ENCODE measurements at places on chromosomes 12 and 14. TPM values are rescaled to one million over a fixed set of nuclear protein-coding genes. Genes with fewer than 3 reads are reported as not detected.

ESPL1 gene
- total RNA-seq = 11.8 TPM

ATXN2 gene
- 69.4 TPM for total RNA-seq

RXYLT1 gene
- 14.2 TPM for total RNA-seq

C1QL4 gene
- not detected for total RNA-seq

KRT74 gene
- not detected for total RNA-seq

DHRS4L2 gene
- total RNA-seq = 19.2 TPM

GPN3 gene
- 20.4 TPM for total RNA-seq

GNPNAT1 gene
- total RNA-seq = 12.0 TPM

MIP gene
- 0.10 TPM for total RNA-seq

TAS2R43 gene
- total RNA-seq = 0.62 TPM

TEX22 gene
- 1.1 TPM for total RNA-seq

TAS2R42 gene
- not detected for total RNA-seq

TEX52 gene
- total RNA-seq = not detected

BBOF1 gene
- total RNA-seq = 2.3 TPM
